NCI-H2107 (cell line): ENCODE measurements at places on chromosomes 6 and 20.
A peak's percentile ranks its signal among the peaks of the same experiment; 100 is the strongest.

GRCh38 chr6:137638926-137639706, 144.9 kb upstream of the OLIG3 start:
- DNase-seq: no peak

DNA sequence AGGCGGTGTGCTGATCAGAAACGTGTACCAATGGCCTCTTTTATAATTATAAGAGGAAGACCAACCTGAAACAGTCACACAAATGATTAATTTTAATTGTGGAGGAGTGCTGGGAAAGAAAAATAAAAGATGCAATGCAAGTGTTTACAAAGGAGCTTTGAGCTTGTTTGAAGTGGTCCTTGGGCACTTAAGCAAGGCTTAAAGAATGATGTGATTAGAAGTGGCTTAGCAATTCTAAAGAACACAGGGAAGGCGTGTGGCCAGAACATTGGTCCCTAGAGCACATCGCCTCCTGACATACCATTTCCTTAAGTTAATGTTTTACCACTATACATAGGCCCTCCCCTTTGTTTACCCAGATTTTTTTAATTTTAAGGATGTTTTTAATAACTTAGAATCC, 26.1 kb downstream of the PTPN1 start:
- peak; percentile 13 for DNase-seq

GRCh38 chr6:946546-946945, 253.6 kb upstream of the EXOC2 start:
- no peak for DNase-seq

DNA sequence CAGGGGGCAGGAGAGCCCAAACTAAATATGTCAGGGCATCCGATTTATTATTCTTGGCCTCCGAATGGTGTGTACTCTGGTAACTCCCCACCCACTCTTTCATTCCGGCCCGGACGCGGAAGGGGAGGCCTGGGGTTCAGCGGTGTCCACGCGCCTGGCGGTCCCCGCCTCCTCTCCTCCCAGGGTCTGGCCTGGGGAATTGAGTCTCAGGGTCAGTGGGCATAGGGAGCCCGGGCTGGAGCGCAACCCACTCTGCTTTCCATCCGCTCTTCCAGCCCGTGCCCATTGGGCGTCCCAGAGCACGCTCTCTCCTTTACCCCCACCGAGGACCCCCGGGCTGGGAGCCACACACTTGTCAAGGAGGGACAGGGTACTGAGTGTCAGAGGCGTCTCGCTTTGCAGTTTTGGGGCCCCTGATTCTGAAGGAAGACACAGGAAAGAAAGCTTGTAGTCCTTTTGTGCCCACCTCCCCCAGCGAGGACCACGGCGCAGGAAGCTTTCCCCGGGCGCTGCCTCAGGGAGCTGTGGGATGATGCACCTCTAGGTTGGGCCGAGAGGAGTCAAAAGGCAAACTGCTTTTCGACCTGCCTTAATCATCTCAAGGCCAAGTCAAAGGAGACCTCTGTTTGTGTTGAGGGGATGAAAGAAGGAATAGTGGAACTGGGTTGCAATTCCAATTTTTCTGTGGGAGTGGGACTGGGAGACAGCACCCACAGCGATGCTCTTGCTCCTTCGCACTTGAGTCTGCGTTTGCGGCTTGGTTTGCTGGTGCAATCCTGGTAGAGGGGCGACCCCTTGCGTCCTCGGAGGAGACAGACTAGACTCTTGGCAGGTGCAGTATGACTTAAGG, 2.5 kb downstream of the RSPO3 start:
- peak; percentile 47 for DNase-seq

GRCh38 chr6:2625581-2625980, 125.1 kb downstream of the MYLK4 start:
- DNase-seq: no peak

DNA sequence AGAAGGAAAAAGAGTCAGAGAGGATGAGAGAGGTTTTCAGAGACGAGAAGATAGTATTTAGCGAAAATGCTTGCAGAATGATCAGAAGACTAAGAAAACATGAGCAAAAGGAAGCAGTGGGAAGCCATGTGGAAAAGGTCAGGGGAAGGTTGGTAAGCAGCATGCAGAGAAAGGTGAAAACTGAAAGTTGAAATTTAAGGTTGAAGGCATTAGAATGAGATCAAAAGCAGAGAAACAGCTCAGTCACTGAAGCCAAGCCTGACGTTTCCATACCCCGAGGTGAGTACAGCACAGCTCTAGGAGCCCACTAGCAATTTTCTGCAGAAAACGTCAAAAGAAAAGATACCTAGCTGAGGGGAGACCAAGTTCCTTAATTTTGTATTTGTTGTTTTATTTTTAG, 19.1 kb upstream of the TFB1M start:
- DNase-seq: no peak

DNA sequence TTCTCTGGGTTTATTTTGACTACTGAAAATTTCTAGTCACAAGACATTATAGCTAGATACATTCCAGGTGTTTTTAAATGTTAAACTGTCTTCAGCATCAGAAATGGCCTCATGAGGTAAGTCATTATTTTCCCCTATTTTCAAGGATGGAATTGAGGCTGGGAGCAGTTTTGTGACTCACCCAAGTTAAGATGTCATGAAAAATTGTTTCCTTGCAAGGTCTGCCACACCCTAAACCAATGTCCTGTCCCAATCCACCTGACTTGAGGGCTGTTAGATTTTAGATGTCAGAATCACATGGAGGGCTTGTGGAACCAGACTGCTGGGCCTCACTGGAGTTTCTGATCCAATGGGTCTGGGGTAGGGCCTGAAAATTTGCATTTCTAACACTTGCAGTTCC, 16.9 kb downstream of the SLC22A3 start:
- no peak for DNase-seq

DNA sequence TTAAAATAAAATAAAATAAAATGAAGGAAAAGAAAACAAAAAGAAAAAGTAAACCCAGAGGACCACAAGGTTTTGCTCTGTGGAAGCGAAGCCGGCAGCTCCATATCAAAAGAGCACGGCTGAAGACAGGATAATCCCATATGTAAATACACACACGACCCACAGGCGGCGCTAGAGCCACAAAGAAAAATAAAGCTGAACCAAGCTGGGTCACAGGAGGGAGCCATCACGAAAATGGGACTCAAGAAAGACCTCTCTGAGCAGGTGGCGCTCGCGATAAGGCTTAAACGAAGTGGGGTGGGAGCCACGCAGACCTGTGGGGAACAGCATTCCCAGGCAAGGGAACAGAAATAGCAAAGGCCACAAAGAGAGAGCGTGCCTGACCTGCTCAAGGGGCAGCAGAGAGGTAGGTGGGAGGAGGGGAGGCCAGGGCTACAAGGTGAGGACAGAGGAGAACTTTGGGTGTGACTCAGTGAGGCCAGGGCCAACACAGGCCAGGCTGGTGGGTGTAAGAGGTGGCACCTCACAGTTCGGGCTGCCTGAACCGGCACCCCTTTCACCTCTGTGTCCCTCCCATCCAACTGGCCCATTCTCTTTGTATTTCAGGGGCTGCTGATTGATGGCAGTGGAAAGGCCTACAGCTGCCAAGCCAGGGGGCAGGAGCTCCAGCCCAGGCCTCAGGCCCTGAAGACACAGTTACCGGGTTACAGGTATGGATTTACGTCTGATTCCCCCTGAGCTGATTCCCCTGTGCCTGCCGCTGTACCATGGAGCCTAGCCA, 26.0 kb downstream of the PTGIS start:
- DNase-seq: peak; percentile 52

- DNase-seq: no peak
These were observed 967 bp downstream of the KIAA0408 start for GRCh38 chr6:127458222-127458621.

GRCh38 chr6:118965371-118965770, 30.4 kb upstream of the MCM9 start:
- DNase-seq: no peak

DNA sequence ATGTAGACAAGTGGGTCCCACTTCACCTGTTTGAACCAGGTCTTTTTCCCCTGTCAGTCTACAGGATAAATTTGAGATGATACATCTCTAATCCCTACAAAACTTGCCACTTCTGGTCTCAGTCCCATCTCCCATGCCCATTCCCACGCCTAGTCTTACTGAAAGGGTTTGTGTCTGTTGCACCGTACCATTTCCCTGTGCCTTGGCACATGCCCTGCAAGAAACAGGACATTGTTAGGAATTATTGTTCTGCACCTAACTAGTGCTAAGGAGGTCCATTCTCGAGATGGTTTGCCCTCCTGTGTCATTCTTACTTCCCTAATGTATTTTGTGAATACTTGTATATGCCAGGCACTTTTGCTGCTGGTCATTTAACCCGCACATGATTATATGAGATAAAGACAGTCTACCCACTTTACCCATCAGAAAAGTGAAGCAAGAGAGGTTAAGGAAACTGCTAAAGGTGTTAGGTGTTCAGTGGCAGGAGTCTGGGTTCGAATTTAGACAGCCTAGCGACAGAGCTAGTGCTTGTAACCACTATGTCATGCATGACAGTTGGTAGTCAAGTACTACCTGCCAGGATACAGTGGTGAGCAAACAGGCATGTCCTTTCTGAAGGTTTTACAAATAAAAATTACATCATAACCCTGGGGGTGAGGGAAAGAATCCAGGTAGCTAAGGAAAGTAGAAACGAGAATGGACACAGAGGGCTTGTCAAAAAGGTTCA, 12.7 kb downstream of the FAM217A start:
- DNase-seq: no peak

- no peak for DNase-seq
These were observed 92.6 kb downstream of the SNX5 start for GRCh38 chr20:17875981-17876385.

DNA sequence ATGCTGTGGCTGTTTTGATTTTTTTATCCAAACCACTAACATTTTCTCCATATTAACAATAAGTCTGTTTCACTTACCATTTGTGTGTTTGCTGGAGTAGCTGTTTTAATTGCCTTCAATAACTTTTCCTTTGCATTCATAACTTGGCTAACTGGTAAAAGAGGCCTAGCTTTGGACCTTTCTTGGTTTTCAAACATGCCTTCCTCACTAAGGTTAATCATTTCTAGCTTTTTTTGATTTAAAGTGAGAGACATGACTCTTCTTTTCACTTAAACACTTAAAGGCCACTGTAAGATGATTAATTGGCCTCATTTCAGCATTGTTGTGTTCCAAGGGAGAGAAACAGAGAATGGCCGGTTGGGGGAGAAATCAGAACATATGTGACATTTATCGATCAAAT, 2.9 kb downstream of the WFDC12 start:
- no peak for DNase-seq
